ENCODE measurements at places on chromosomes 2 and 18. TPM values are rescaled to one million over a fixed set of nuclear protein-coding genes. Genes with fewer than 3 reads are reported as not detected.

The PPM1B gene
- polyA plus RNA-seq: 499 TPM

The DNAH7 gene
- polyA plus RNA-seq: 2.3 TPM

The KLHL41 gene
- polyA plus RNA-seq: 2.1 TPM

The ITGA6 gene
- 2.0 TPM for polyA plus RNA-seq

The PAX3 gene
- 8.8 TPM for polyA plus RNA-seq

The ASPRV1 gene
- not detected for polyA plus RNA-seq

The ITPRIPL1 gene
- 0.22 TPM for polyA plus RNA-seq

The IL1B gene
- not detected for polyA plus RNA-seq

The GPR35 gene
- not detected for polyA plus RNA-seq

Data from Purkinje cell (primary cell).